Activated CD4-positive, alpha-beta T cell treated with anti-CD3 and anti-CD28 coated beads for 24 hours (primary cell): ENCODE measurements at places on chromosomes 6 and 20.

GRCh38 chr20:38620441-38620840, 18.8 kb downstream of the ARHGAP40 start:
- DNase-seq, result no peak

GRCh38 chr6:87350516-87350915, 5.9 kb downstream of the C6orf163 start:
- DNase-seq, result no peak

GRCh38 chr6:98215531-98215930, 618.8 kb upstream of the POU3F2 start:
- no peak for DNase-seq

GRCh38 chr6:29011276-29011734, 6.2 kb upstream of the ZNF311 start:
- DNase-seq, result peak; percentile 38

- no peak for DNase-seq
Measured at GRCh38 chr20:25089662-25090061, 7.7 kb upstream of the VSX1 start.

DNA sequence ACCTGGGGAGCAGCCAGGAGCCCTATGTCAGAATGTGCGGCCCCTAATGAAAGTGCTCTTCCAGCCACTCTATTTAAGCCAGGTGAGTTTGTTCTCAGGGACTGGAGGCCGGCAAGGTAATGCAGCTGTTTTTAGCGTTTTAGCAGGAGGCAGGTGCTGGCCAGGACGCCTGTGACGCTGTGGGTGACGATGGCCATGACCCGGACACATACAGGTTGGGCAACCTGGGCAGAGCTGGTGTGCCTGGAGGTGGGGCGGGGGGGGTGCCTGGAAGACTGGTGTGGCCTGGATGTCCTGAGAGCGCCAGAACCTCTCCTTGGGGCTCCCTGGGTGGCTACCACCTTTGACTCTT, 51.7 kb downstream of the RBM38 start:
- no peak for DNase-seq

DNA sequence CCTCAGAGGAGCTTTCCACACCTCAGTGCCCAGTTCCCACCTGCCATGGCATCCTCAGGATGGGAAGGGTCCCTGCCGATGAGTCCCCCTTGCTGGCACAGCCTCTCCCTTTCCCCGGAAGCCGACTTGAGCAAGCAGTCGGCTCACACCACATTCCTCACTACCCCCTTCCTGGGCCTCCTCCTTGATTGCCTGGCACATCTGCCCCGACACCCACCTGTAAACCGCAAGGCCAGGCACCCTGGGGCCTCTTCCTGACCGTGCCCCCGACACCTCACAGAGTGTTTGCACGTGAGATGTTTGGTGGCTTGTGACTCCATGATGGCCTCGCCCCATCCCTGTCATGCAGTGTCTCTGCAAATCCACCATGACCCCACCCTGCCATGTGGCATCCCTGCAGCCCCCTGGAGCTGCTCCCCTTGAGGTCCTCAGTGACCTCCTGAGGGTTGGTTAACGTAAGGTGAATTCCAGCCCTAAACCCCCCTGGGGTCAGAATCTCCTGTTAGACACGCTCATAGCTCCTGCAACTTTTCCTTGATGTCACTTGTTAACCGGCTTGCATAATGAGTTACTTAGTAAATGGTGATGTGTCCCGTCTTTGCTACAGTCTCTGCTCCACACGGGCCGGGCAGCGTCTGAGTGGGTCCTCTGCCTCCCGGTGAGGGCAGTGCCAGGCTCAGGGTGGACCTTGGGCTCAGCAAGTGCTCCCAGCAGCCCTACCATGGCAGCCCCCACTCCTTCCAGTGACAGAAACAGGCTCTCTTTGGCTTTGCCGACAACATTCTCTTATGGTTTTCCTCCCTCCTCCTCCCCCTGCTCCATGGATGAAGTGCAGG, 115.9 kb upstream of the FRMD1 start:
- DNase-seq, result no peak

DNA sequence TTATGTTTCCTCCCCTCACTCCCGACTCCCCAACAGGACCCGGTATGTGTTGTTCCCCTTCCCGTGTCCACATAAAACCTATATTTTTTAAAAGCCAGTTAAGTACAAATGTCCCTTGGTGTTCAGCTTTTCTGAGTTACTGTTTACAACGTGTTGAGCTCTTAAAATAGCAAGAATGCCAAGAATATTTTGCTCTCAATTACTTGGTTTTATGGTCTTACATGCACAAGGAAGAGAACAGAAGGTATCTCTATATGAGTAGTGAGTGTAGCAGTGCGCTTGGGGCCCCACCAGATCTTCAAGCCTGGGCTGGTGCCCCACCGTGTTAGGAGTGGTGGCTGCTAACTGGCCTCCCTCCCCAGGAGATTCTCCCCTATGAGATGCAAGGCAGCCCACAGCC, 75.3 kb downstream of the RIN2 start:
- DNase-seq, result no peak

GRCh38 chr6:137892271-137892708, 25.2 kb downstream of the TNFAIP3 start:
- DNase-seq, result no peak

DNA sequence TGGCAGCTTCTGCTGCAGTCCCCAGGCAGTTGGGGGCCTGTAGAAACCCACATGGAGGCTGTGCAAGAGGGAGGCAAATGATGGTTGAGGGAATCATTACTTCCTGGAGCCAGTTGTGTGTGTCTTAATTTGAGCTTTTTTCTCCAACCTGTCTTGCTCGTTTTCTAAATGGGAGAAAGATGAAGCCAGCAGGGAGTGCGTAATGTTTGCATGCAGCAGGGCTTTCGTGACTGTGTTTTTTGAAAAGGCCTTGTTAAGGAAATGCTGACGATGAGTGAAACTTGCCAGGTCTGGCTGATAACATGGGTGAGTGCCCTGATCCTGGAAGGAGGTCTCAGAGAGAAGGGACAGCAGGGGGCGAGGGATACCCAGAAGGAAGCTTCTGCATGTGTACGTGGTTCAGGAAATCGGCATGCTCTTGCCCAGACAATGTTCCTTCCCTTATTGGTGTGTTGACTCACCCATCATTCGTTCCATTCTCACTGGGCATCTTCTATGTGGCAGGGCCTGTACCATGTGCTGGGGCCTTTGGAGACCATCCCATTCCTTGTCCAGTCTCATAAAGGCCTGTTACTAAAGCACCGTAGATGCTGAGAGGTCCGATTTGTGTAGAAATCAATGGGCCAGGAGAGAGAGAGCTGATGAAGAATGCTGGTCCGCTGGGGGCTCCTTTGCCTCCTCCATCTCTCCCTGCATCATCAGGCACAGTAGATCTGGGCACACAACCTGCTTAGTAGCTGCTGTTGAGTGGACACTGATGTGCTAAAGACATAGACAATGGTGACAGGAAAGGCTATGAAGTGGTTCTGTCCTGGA, 27.4 kb downstream of the GLP1R start:
- DNase-seq, result no peak

DNA sequence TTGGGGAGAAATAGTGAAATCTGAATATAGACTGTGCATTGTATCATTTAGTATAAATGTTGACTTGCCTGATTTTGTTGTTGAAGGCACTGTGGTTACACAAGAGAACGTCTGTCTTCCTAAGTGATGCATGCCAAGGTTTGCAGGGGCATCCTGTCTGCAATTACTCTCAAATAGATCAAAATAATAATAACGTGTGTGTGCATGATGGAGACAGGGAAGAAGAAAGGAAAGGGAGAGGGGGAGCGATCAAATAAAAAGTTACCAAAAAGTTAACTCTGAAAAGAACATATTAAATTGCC, 14.4 kb downstream of the PREX1 start:
- no peak for DNase-seq

- DNase-seq, result no peak
Measured at GRCh38 chr6:152441902-152442301, 195.3 kb downstream of the SYNE1 start.

GRCh38 chr6:123064038-123064437, 68.0 kb downstream of the CLVS2 start:
- no peak for DNase-seq

GRCh38 chr20:51236421-51236820, 213.5 kb upstream of the KCNG1 start:
- DNase-seq, result no peak

GRCh38 chr20:33104336-33104735, 24.9 kb downstream of the BPIFB4 start:
- DNase-seq, result no peak

GRCh38 chr20:2524709-2525506, 11.5 kb upstream of the TMC2 start:
- no peak for DNase-seq

GRCh38 chr6:84466511-84466910, 239.1 kb upstream of the CEP162 start:
- no peak for DNase-seq

- DNase-seq, result no peak
Measured at GRCh38 chr20:34639755-34640222, 37.1 kb downstream of the PIGU start.

DNA sequence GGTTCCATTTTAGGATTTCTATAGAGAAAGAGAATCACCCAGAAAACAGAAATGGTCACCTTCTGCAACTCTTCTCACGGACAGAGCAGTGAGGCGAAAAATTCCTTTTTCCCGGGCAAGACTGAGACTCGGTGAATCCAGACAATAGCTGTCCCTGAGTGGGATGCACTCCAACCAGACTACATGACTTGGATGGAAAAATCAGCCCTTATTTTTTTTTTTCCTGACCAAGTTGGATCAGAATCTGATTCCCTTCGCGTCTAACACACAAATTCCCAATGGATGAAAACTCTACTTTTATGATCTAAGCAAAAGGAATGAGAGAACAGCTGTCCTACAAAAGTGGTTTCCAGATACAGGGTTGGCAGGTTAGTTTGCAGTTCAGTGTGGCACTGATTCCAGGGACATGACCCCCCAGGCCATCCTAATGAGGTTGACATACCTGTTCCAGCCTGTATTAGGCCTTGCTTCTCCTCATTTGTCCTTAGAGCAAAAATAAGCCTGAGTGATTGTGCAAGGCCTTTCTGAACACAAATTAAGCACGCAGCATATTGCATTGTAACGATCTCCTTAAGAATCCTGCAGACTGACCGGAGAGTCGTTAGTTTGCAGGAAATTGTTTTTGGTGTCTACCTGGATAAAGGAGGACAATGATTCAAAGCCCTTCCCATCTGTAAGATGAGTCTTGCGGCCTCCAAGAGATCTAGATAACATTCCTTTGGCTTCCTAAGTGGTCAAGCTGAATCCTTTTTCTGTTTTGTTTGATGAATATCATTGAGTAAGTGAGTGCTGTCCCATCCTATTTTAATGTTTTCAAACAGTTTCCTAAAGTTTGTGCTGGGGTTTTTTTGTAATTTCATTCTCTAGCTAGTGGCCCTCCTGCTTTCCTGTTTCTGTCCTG, 1.5 kb upstream of the NEDD9 start:
- no peak for DNase-seq

DNA sequence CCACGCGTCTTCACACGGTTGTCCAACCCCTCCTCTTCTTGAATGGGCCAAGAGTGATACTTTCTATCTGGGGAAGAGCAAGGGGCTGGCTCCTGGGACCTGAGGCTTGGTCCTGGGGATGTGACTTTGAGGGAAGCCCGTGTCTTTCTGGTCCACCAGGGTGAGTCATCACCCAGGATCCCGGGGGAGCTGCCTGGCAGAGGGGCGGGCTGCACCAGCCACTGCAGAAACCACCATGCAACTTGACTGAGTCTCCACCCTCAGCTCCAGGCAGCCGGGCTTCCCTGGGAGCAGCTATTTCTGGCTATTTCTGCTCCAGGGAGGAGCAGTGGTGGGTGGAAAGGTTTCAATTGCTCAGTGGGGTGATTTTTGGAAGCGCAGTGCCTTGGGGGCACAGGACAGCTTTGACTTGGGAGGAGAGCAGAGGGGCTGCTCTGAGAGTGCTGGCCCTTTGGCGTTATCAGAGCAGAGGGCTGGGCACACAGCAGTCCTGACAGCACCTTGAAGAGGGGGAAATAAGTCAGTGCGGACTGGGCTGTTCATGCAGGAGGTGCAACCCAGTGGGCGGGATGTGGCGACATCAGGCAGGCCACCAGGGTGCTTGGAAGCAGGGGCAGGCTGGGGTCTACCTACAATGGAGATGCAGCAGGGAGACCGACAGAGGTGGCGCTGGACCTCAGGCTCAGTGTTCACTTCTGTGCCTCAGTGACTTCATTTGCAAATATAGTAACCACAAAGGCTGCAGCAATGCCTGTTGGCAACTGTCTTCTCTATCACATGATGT, 45.1 kb upstream of the FAM83D start:
- no peak for DNase-seq

DNA sequence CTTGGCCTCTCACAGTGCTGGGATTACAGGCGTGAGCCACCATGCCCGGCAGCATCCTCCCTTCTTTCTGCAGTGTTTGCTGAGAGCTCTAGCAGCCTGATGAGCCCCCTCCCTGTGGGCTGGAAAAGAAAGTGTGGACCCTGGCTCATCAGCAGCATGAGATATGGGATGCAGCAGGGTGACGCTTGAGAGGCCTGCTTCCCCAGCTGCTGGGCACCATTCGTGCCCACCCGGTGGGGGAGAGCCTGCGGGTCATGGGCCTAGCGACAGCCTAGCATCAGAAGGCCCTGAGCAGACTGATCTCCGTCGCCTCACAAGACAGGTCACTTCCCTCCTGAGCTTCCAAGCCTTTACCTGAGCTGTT, 16.0 kb upstream of the CCDC167 start:
- DNase-seq, result no peak

DNA sequence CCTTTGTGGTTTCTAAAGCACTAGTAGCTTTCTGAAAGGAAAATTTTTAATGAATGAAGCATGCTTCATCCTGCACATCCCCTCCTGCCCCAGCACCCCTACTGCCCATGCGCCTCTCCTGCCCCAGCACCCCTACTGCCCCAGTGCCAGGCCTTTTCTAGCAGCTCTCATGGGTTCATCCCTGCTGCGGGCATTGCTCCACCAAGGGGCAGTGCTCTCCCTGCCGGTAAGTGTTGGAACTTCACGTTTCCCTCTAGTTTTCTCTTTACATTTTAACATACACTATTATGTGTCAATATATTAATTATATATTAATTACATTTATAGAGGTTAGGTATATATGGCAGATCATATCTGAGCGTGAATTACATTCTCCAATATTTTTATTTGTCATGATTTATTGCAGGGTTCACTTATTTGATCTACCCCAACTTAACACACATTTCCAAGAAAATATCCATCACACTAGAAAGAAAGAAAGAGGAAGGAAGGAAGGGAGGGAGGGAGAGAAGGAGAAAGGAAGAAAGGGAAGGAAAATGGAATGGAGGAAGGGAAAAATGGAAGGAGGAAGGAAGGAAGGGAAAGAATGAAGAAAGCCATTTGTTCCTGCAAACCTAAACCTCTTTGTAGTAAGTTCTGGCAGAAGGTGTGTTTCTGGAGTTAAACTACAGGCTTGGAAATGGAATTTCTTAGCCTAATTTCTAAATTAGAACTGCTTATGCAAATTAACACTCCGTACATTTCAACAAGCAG, 46.8 kb downstream of the CEP43 start:
- DNase-seq, result no peak

GRCh38 chr6:6469074-6469473, 119.4 kb upstream of the LY86 start:
- DNase-seq, result no peak

DNA sequence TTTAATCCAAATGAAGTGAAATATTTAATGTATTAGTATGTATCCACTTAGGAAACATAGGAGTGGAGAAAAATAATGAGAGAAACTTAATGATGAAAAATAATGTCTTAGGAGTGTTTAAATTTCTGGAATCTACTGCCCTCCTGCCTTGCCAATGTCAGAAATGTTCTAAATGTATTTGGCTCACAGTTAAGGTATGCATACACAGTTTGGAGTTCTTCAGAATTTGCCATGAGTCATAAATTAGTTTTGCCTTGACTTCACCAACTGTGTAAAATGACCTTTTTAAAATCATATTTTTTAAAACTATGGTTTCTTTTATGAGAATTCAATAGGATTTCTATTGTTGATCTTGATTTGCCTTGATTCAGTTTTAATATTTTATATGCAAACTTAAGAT, 191.7 kb upstream of the HSF2 start:
- no peak for DNase-seq

- peak; percentile 6 for DNase-seq
Measured at GRCh38 chr20:45470262-45470931, 844 bp downstream of the WFDC2 start.
